ENCODE measurements at places on chromosomes 7 and 10. TPM values are rescaled to one million over a fixed set of nuclear protein-coding genes. Genes with fewer than 3 reads are reported as not detected.

EPHB6 gene
- 3.1 TPM for total RNA-seq

ATP6V0A4 gene
- 5.6 TPM for total RNA-seq

SP8 gene
- not detected for total RNA-seq

PRRT4 gene
- total RNA-seq: not detected

FAM131B gene
- total RNA-seq: 0.19 TPM

TMEM196 gene
- not detected for total RNA-seq

BAZ1B gene
- 45.1 TPM for total RNA-seq

MSS51 gene
- total RNA-seq: 2.9 TPM

DLX6 gene
- total RNA-seq: 1.2 TPM

DKK1 gene
- total RNA-seq: 122 TPM

NKX1-2 gene
- not detected for total RNA-seq

MAP3K8 gene
- total RNA-seq: 20.6 TPM

SEMA3D gene
- 0.91 TPM for total RNA-seq

POLR2J2 gene
- total RNA-seq: 16.6 TPM

TRPV6 gene
- total RNA-seq: 1.7 TPM

CD36 gene
- total RNA-seq: not detected

INA gene
- 1.3 TPM for total RNA-seq

Measured in Calu3 (cell line).